ENCODE measurements at places on chromosomes 2 and 18. TPM values are rescaled to one million over a fixed set of nuclear protein-coding genes. Genes with fewer than 3 reads are reported as not detected.

The NEUROD1 gene
- polyA plus RNA-seq: not detected

The CEBPZ gene
- polyA plus RNA-seq: 24.3 TPM

The BCL2L11 gene
- polyA plus RNA-seq: 10.4 TPM

GRCh38 chr2:29130295-29130694 lies 15.1 kb downstream of the CLIP4 start:
- DNase-seq: no peak

- DNase-seq: no peak
These were observed 5.3 kb downstream of the RNF138 start for GRCh38 chr18:32096946-32097345.

DNA sequence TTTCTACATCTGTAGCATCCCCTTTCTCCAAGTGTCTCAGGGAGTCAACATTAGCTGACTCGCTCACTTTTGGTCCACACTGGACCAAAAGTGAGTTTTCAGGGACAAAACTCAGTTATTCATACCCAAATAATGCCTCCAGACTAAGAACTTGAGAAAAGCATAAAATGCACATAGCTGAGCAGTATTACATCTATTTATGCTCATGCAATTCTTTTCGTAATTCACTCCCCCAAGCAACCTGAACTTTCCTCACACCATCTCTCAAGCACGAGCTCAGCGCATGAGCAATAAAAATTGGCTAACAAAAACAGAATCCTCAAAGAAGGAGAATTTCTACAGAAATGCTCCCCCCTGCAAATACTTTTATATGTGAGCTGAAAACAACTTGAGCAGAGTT lies 17.0 kb downstream of the SFT2D3 start:
- DNase-seq: no peak
